ENCODE measurements at places on chromosomes 13 and 19. TPM values are rescaled to one million over a fixed set of nuclear protein-coding genes. Genes with fewer than 3 reads are reported as not detected.
A peak's percentile ranks its signal among the peaks of the same experiment; 100 is the strongest.

- no peak for DNase-seq
These were observed 5.1 kb upstream of the ZNF77 start for GRCh38 chr19:2949939-2950285.

The SYNGR4 gene
- not detected for total RNA-seq

GRCh38 chr13:69292789-69293425 lies 814.7 kb upstream of the ATXN8OS start:
- no peak for DNase-seq

DNA sequence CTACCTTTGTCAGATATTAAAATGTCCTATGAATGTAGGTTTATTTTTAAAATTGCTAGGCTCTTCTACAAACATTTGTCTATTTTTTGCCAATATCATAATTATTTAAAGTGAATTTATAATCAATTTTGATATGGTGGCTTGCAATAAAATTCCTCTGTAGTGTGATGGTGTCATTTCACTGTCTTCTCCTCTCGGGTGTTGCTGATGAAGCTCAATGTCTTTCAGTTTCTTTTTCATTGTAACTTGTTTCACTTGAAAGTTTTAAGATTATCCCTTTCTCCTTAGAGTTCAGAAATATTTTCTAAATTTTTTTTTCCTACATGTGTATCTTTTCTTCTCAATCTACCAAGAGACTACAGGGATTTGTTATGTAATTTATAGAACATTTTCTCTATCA lies 267.1 kb upstream of the EDNRB start:
- DNase-seq = no peak

The IL4I1 gene
- 0.13 TPM for total RNA-seq

GRCh38 chr13:41017817-41018601 lies 1.1 kb downstream of the ELF1 start:
- DNase-seq = no peak

The PINLYP gene
- total RNA-seq = 0.88 TPM

The SMG9 gene
- 13.2 TPM for total RNA-seq

GRCh38 chr13:113635048-113635420 lies 23.0 kb downstream of the ATP4B start:
- no peak for DNase-seq

- DNase-seq = no peak
These were observed 153.1 kb downstream of the URI1 start for GRCh38 chr19:30095171-30095570.

GRCh38 chr19:29241324-29241723 lies 28.4 kb upstream of the UQCRFS1 start:
- no peak for DNase-seq

The TMEM91 gene
- total RNA-seq = 3.1 TPM

The SMIM44 gene
- total RNA-seq = not detected

DNA sequence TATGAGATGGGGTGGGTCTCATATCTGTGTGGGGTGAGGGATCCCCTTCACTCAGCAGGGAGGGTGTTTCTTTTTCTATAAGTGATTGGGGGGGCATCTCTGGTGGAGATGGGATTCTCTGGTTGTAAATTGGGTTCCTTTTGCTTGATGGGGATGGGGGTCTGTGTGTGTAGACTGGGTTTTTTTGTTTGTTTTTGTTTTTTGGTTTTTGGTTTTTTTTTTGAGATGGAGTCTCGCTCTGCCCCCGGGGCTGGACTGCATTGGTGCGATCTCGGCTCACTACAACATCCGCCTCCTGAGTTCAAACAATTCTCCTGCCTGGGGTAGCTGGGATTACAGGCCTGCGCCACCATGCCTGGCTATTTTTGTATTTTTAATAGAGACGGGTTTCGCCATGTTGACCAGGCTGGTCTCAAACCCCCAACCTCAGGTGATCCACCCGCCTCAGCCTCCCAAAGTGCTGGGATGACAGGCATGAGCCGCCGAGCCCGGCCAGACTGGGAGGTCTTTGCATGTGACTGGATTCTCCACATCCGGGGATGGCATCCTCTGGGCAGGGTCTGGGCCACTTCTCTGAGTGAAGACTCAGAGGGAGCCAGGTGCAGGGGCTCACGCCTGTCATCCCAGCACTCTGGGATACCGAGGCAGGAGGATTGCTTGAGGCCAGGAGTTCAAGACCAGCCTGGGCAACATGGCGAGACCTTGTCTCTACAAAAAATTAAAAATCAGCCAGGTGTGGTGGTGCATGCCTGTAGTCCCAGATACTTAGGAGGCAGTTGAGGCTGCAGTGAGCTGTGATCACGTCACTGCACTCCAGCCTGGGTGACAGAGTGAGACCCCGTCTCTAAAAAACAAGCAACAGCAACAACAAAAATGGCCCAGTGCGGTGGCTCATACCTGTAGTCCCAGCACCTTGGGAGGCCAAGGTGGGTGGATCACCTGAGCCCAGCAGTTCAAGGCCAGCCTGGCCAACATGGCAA lies 799 bp downstream of the MYBPC2 start:
- DNase-seq = no peak

DNA sequence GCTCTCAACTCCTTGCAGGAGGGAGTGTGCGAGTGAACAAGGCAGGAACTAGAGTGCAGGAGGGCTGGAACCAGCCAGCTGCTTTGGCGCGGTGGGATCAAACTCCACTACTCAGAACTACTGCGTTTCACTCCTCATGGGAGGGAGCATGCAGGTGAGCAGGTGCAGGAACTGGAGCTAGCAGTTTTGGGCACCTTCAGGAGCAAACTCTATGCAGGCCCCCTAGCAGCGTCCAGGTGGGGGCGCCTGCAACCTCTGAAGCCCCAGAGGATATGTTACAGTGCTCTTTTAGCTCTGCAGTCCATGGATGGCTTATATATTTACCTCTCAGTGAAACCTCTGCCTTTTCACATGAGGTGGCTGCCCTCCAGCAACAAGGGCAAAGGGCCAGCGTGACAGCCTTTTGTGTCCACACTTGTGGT lies 1303.4 kb downstream of the PCDH9 start:
- peak; percentile 54 for DNase-seq

GRCh38 chr19:4018775-4019504 lies 11.4 kb downstream of the PIAS4 start:
- DNase-seq = no peak

- DNase-seq = no peak
These were observed 61.1 kb downstream of the ZNF431 start for GRCh38 chr19:21202865-21203494.

DNA sequence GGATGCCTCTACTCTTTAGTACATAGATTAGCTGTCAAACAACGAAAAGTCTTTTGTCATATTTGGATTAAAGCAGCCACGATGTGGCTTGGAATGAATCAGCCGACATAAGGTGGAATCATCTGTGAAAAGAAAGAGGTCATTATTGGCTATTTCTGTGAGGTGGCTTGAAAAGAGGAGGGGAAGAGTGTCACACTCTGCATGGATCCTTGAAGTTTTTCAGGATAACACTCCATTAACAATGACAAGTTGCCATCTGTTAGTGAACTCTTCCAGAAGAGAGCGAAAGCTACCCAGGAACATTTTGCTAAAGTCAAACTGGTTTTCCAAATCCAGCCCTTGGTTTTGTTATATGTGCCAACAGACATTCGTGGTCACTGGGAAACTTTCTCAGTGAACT lies 1604.8 kb downstream of the OLFM4 start:
- no peak for DNase-seq

DNA sequence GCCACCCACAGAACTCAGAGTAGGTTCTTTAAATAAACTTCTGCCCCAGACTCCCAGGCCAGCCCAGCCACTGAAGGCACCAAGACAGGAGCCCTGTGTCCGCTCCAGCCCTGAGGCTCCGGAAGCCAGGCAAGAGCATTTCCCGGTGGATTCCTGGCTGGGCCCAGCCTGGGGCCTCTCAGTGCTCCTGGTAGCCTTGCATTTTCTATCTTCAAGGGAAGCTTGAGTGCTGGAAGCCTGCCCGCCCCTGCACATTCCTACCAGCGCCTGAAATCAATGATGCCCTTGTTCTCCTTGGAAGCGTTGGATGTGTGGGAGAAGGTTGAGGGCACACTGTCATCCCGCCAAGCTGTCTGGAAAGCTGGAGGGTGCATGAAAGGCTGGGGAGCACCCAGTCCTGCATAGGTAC lies 70.3 kb downstream of the ALOX5AP start:
- DNase-seq = peak; percentile 58

DNA sequence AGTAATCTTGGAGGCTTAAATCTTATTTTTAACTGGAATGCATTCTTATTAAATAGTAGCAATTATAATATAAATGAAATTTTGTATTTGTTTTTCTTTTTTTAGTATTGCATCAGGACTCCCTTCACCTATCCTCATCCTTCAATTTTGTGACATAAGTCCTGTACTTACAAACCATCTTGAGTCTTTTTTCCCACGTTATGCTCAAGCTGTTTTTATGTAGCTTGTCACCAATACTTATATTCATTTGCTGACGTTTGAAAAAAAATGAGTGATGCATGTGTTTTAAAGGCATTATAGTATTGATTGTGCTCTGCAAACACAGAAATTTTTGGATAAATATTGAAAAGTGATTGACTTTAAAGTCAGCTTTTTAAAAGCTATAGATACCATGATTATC lies 888 bp downstream of the GPR18 start:
- DNase-seq = no peak

- DNase-seq = no peak
These were observed 71.2 kb upstream of the GTF3A start for GRCh38 chr13:27353166-27353583.

The KASH5 gene
- not detected for total RNA-seq

Data from left lobe of liver (tissue), 2 donors.